Effector memory CD8-positive, alpha-beta T cell (primary cell): ENCODE measurements at places on chromosomes 16 and 17.
A peak's percentile ranks its signal among the peaks of the same experiment; 100 is the strongest.

- no peak for DNase-seq
Measured at GRCh38 chr17:7984904-7985303, 17.5 kb upstream of the GUCY2D start.

DNA sequence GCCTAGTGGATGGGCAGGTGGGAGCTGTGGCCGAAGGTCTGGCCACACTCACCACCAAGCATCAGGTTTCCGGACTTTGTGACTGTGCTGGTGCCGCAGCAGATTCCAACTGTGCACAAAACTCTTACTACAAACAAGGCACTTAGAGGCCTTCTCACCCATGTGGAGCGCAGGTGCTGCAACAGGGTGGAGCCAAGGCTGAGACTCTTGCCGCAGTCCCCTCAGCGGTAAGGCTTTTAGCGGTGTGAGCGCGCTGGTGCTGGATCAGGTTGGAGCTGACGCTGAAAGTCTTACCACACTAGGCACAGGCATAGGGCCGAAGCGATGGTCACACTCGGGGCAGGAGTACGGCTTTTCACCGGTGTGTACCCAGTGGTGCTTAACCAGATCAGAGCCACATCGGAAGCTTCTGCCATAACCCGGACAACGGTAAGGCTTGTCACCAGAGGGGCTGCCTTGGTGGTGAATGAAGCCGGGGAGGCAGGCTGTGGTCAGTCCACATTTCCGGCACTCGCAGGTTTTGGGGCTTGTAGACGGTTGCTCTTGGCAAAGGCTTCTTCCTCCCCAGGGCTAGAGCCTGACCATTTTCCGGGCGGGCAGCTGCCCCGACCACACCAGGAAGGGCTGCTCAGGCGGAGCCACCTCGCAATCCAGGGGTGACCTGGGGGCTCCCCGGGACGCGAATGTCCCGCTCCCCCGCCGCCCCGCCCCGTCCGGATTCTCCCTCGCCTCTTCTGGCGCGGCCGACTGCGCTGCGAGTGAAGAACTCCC is 1.0 kb upstream of the ARMC5 start:
- DNase-seq = peak; percentile 71

DNA sequence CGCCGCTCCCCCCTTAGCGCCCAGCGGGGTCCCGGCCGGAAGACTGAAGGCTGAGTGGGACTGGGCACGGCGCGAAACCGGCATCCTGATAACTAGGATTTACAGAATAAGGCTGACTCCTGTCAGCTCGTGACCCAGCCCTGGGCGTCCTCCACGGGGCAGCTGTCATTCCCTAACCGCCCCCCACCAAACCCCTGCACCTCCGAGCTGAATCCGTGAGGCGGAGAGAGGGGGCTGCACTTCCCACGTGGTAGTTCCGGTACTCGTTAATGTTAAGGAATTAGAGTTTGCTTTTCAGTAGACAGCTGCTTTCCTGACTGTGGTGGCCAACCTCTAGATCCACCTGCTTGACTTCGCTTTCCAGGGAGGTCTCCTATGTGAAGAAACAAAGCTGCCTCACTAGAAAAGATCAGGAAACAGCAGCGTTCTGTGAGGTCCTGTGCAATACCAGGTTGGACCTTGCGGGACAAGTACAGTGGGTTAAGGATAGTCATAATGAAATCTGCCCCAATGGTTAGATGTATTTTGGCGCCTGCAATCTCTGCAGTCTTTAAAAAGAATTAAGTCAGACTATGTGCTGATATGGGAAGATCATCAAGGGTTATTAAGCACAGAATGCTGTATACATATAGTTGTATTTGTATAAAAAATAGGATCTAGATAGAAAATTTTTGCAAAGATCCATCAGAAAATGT is 1.1 kb upstream of the WBP2 start:
- no peak for DNase-seq

DNA sequence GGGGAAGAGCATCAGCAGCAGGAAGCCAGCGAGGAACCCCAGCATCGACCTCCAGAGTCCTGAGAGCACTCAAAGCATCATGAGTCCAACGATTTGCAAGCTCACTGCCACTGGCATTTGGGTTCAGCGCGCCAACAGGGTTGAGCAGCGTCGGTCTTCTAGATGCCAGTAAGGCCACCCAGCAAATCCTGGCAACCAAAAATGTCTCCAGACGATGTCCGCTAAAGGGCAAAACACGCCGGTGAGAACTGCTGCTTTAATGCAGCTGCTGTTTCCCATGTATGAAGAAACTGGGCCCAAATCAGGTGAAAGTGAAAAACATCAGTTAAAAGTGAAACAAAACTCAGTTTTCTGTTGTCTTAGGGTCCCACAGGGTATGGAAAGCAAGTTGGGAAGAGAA is 70.2 kb downstream of the ANKRD11 start:
- DNase-seq = no peak

- DNase-seq = no peak
Measured at GRCh38 chr17:19868079-19868395, 301 bp upstream of the ULK2 start.

DNA sequence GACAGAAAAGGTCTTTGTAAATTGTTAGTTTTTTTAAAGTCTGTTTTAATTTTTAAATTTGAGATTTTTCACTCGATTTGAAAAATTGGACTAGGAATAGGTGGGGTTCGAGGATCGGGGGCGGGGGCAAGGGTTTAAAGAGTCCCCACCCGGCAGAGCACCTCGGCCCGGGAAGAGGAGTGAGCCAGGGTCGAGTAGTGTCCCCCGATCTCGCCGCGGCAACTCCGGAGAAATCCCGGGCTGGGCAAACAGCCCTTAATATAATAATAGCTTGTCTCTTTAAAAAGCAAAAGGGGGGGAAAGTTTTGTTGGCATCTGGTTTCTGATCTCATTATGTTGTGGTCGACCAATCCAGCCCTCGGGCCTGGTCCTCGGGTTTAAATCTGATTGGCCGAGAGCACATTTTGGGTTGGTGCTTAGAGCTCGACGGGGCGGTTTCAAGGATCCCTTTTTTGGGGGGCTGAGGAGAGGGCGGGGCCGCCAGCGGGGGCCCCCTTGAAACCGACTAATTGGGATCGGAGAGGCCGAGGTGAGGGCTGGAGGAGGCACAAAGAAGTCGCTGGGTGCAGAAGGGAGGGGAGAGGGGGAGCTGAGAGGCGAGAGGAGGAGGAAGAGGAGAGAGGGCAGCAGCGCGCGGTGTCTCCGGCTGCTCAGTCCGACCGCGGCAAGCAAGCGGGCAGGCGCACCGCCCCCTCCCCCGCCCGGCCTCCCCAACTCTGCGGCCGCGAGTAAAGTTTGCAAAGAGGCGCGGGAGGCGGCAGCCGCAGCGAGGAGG is at the start of gene FZD2:
FZD2 (plus strand) TSS at position 653 of the 775 bp plus-strand sequence. CDS start 205 bp downstream, outside the sequence.
- peak; percentile 56 for DNase-seq

GRCh38 chr17:9817086-9817485 is 4.8 kb downstream of the GSG1L2 start:
- DNase-seq = no peak

- no peak for DNase-seq
Measured at GRCh38 chr17:63279498-63280230, 166.4 kb downstream of the CYB561 start.

DNA sequence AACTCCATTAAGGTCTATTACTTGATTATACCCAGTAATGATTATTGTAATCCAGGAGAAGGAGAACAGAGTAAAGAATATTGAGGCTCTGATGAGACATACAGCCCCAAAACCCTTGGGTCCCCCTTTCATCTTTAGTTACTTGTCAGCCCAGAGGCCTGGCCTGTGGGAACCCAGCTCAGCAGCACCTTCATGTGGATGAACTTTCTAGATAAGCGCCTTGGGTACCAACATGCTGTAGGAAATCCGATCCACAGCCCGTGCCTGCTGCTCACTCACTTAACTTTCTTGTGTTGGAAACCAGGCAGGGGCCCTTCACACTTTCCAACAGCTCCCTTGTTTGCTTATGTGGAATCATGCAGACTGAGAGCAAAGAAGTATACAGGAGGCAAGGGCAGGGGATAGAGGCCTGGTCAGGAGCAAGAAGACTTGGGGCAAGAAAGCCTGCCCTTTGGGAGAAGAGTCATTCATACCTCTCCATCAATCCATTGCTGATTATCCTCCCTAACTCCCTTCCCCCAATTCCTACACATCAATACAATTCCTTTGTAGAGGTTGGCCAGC is 64.0 kb upstream of the SOX9 start:
- DNase-seq = no peak

DNA sequence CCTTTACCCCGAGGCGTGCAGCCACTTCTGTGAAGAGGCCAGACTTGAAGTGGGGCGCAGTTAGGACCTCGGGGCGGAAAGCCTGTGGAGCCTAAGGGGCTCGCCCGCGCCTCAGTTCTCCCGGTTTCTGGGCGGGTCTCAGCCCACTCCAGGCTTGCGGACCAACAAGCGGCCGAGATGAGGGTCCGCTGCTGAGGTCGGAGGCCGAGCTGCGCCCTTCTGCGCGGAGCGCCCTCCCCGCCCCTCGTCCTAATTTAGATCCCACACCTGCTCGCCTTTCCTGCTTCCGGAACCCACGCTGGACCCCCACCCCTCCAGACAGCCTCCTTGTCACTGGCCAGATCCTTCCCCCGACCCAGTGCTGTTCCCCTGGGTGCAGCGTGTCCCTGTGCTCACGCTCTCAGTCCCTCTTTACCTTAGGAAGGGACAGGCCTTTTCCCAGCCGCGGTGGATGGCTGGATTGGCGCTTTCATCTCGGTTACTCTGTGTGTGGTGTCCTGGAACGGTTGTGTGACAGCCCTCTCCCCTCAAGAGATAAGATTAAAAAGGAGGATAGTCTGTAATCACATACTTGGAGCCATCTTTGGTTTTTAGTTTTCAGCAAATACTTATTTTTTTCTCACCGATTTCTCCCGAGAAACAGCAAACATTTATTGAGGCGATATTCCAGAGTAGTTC is 933 bp upstream of the ATXN7L3 start:
- DNase-seq = no peak

DNA sequence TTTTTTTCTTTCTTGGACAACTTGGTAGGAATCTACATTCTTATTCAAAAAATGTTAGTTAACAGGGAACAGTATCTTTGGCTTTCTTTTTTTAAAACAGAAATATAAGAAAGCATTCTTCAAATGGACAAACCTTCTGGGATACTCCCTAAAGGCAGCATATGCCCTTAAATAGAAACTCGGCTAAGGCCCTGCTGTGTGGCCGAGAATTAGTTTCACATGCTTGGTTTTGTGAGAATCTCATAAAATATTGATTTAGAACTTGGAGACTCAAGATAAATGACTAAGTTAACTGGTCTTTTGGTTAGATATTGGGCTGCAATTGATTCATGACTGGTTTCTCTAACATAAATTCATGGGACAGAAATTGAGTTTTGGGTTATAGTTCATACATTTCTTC is 359.9 kb upstream of the XYLT1 start:
- DNase-seq = no peak

- DNase-seq = no peak
Measured at GRCh38 chr16:11639925-11640899, 28.0 kb upstream of the SNN start.

GRCh38 chr17:28443901-28444638 is 29.4 kb upstream of the SLC13A2 start:
- no peak for DNase-seq

- no peak for DNase-seq
Measured at GRCh38 chr17:82103553-82104451, 5.8 kb upstream of the FASN start.

GRCh38 chr16:9259914-9260608 is 168.6 kb downstream of the HAPSTR1 start:
- DNase-seq = no peak
